Amygdala (tissue), 56 donors: ENCODE measurements at places on chromosomes 1 and 21.

GRCh38 chr1:61709908-61710289, 15.0 kb downstream of the TM2D1 start:
- no peak for DNase-seq

GRCh38 chr1:37423810-37424209, 50.6 kb upstream of the ZC3H12A start:
- DNase-seq, result no peak

- no peak for DNase-seq
Measured at GRCh38 chr1:9871707-9872425, 38.2 kb downstream of the CTNNBIP1 start.

GRCh38 chr1:157240495-157241184, 102.4 kb upstream of the ETV3 start:
- DNase-seq, result no peak

DNA sequence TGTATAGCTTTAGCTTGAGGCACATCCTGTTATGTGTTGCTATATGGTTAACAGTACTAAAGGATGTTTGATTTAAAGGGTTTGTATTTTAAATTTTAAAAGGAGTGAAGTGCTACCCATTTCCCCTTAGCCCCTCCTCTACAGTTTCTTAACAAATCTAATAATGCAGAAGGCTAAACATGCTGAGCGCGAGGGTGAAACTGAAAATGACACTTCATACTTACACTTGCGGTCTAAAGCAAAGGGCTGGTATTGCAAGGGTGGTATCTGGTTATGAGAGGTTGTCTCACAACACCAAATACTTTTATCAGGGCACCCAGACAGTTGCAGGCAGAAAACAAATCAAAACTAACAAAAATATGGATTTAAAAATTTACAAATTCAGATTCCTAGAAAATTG, 172.3 kb downstream of the SIPA1L2 start:
- DNase-seq, result no peak

DNA sequence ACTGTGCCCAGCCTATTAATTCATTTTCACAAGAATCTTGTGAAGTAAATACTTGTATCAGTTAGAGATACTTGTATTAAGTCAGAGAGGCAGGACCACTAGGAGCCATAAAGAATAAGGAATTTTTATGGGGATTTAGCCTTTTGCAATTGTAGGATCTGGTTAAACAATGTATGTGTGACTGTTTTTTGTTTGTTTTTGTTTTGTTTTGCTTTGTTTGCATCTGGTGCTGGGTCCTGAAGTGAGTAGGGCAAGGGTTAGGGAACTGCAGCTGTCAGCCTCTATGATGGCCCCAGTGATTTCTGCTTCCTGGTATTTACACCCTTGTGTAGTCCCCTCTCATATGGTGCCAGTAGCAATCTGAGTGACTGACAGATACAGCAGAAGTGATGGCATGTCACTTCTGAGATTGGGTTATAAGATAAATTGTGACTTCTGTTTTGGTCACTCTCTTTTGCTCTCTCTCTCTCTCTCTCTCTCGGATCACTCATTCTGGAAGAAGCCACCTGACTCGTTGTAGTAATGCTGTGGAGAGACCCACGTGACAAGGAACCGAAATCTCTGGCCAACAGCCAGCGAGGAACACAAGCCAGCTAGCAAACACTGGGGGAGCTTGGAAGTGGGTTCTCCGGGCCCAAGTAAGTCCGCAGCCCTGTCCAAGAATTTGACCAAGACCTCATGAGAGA, 96.2 kb upstream of the MARK1 start:
- no peak for DNase-seq

DNA sequence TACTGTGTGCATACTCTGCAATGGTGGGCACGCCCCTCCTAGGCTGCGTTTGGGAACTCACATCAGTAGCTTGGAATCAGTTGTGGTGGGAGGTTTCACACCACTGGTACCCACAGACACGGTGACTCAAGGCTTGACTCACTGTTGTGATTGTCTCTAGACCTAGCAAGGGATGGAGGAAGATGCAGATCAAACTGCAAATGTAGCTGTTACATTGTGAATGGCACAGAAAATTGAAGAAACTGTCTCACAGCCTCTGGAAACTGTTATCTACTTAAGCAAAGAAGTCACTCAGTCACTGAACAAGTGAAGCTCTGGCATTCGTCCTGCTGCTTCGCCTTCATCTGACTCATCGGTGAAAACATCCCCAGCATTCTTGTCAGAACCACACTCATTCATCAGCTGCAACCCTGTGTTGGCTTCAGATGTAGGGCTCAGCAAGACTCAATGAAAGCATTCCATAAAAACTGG, 59.5 kb downstream of the POFUT2 start:
- DNase-seq, result no peak

- no peak for DNase-seq
Measured at GRCh38 chr1:155379631-155380090, 59.0 kb downstream of the RUSC1 start.

DNA sequence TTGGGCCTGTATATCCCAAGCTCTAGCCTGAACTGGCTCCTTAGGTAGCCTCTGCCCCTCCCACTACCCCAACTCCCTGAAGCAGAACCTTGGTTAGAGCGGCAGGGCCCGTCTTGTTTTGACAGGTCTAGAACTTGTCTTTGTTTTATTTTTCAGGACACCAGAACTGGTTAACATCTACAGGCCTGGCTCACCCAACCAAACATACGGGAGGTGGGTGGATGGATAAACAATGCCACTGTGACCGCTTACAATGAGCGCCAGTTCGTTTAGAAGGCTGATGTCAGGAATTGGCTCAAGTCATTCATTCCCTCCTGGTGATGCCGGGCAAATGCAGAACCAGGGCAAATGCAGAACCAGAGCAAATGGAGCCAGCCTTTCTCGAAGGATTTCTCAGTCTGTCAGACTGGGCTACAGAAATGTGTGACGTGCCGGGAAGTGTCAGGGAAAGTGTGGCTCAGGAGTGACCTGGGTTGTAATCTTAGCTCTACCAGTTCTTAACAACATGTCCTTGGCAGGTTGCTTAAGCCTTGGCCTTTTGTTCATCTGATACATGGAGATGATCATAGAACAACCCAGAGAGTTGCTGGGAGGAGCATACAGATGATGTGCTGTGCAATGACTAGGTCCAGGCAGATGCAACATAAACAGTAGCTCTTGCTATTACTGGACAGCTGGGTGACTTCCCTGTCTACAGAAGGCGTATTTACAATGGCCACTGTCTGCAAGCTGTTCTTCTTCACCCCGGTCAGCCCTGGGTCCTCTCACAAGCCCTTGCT, 30.5 kb upstream of the BTG2 start:
- DNase-seq, result peak; percentile 66

GRCh38 chr1:223074445-223075300, 68.4 kb downstream of the TLR5 start:
- DNase-seq, result no peak

GRCh38 chr1:6858596-6858995, 73.3 kb downstream of the CAMTA1 start:
- no peak for DNase-seq

DNA sequence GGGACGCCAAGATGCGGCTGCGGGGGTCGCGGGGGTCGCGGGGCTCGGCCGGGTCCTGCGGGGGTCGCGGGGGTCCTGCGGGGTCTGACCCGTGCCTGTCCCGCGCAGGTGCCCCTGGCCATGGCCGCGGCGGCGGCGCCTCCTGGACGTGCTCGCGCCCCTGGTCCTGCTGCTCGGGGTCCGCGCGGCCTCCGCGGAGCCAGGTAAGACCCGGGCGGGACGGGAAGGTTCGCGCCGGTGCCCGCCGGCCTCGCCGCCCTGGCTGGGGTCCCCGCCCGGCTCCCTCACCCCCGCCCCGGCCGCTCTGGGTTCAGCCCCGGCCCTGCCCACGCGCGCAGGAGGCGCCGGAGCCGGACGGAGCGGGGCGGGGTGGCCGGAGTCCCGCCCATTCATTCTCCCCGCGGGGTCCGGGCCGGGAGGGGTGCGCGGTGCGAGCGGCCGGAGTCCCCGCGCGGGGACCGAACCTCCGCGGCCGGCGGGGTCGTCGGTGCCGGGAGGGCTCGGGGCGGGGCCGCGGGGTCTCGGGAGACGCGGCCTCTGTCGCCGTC, 380 bp downstream of the COL18A1 start:
- no peak for DNase-seq

GRCh38 chr1:197092491-197093023, 25.5 kb upstream of the F13B start:
- no peak for DNase-seq

- no peak for DNase-seq
Measured at GRCh38 chr21:35525443-35525842, 476.3 kb upstream of the RUNX1 start.

GRCh38 chr1:175885326-175885725, 141.9 kb upstream of the TNR start:
- peak; percentile 15 for DNase-seq

DNA sequence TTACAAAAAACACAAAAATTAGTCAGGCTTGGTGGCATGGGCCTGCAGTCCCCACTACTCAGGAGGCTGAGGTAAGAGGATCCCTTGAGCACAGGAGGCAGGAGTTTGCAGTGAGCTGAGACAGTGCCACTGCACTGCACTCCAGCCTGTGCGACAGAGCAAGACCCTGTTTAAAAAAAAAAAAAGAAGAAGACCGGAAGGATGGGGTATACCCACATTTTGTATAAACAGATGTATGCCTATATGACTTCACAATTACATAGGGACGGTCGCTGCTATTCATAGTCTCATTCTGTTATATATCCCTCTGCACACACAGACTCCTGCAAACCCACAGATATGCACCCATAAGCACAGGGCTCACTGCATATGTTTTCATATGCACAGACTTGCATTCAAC, 12.7 kb downstream of the LCK start:
- no peak for DNase-seq

GRCh38 chr1:64886877-64887276, 79.5 kb downstream of the JAK1 start:
- DNase-seq, result no peak

DNA sequence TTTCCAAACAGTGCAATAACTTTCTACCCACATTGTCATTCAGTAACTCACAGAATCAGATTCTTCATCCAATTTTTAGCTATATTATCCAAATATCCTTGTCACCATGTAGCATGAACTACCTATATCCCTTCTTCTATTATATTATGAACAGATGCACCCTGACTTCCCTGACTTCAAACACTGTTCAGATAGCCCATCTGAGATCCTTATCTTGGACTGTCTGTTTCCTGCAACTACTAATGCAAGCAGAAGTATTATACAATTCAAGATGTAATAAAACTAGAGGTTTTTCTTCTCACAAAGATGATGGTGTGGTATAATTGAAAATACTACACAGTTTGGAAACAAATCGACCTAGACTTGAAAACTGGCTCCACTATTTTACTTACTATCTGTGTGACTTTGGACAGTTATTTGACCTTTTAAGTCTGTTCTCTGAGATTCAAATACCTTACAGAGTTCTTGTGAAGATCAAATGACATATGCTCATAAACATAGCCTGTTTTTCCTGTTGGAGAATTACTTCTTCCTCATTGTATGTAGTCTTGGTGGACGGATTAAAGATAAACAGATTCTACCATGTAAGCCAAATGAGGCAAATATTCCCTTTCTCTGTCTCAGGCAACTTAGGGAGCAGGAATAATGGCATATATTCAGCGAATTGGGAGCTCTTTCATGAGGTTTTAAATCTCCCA, 407.9 kb upstream of the ZRANB2 start:
- DNase-seq, result no peak

- DNase-seq, result no peak
Measured at GRCh38 chr1:97007840-97008604, 286.4 kb downstream of the PTBP2 start.

DNA sequence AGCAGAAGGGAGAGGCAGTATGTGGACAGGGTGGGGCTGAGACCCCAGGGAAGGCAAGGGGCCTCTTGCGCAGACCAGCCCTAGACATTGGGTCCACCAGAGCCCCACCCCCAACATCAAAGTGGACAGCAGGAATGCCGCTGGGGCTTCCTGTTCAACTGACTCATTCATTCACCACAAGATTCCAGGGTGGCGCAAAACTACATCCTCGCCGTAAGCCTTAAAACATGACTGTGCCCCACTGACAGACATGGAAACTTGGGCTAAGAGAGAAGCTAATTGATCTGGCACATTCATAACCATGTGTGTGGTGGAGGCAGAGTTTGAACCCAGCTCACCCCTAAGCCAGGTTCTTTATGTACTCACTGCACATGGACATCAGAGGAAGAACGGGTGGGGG, 14.0 kb downstream of the COL16A1 start:
- no peak for DNase-seq

DNA sequence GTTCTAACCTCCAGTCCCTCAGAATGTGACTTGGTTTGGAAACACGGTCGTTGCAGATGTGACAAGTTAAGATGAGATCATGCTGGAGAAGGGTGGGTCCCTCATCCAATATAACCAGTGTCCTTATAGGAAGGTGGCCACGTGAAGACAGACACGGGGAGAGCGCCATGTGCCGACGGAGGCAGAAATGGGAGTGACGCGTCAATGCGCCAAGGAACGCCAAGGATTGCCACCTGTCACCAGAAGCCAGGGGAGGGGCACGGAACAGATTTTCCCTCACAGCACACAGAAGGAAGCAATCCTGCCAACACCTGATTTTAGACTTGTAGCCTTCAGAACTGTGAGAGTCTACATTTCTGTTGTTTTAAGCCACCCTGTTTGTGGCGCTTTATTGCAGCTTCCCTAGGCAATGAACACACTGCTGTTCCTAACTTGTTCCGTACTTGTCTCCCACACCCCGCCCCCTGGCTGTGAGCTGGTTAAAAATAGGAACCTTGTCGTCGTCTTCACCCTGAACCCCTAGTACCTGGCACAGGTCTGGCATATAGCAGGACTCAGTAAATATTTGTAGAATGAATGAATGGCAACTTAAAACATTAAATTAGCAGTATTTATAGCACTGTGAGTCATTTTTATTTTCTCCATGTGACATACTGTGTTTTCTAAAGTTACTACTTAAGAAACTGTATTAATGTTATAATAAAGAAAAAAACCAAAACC, 14.2 kb downstream of the RIMS3 start:
- DNase-seq, result no peak
